ENCODE measurements at places on chromosomes 12 and 14.
A peak's percentile ranks its signal among the peaks of the same experiment; 100 is the strongest.

GRCh38 chr12:13425766-13426165 lies 229.2 kb downstream of the EMP1 start:
- DNase-seq: no peak

GRCh38 chr12:96807741-96808140 lies 99.3 kb upstream of the NEDD1 start:
- no peak for DNase-seq

GRCh38 chr14:102316338-102316742 lies 3.2 kb upstream of the ZNF839 start:
- no peak for DNase-seq

- no peak for DNase-seq
These were observed 138.6 kb downstream of the EPS8 start for GRCh38 chr12:15650399-15651128.

DNA sequence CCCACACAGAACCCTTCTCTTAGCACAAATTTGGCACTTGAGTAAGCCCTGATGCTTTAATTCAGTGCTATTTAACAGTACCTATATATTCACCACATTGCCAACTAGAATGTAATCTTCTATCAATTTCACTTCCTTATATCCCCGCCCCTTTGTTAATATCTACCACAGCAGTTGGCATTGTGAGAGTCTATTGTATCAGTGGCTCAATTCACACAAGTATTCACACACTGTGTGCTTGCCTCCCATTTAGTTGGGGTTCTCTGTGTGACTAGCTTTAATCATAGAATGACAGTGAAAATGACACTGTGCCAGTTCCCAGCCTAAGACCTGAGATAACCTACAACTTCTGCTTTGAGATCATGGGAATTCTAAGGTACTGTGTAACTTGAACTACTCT lies 103.1 kb downstream of the SEC23A start:
- no peak for DNase-seq

GRCh38 chr14:79064214-79064613 lies 894.0 kb downstream of the NRXN3 start:
- DNase-seq: no peak

DNA sequence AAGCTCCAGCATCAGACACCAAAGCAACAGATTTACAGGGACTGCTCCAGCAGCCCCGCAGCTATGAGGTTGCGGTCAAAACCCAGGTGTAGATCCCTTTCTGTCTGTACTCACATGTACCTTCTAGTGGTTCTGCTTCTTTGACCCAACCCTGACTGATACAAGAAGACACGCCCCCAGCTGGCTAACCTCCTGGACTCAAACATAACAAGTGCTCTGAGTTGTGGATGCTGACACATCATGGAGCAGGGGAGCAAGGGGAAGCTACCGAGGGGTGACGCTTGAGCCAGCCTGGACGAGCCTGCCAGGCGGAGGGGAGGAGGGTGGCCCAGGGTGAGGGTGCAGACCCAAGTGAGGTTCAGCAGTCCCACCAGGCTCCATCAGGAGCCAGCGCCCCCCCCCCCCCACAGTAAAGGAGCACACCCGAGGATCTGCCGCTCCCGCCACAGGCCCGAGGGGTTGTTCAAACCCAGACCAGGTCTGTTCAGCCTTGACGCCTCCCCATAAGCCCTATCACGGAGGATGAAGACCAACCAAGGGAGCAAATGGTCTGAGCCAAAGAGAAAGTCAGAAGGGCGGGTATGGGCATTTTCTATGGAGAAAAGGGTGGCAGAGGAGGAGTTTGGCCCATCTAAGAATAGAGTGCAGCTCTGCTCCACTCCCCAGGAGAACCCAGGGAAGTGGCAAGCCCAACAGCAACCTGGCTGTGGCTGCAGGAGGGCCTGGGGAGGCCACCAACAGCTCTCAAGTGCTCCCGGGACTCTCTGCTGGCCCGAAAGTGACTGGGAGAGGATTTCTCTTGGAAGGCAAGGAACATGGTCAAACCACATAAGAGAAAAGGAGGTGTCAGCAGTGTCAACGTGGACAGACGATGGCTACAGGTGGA lies 229.4 kb downstream of the BCL11B start:
- no peak for DNase-seq

GRCh38 chr14:93005838-93006237 lies 82.9 kb downstream of the CHGA start:
- DNase-seq: no peak

DNA sequence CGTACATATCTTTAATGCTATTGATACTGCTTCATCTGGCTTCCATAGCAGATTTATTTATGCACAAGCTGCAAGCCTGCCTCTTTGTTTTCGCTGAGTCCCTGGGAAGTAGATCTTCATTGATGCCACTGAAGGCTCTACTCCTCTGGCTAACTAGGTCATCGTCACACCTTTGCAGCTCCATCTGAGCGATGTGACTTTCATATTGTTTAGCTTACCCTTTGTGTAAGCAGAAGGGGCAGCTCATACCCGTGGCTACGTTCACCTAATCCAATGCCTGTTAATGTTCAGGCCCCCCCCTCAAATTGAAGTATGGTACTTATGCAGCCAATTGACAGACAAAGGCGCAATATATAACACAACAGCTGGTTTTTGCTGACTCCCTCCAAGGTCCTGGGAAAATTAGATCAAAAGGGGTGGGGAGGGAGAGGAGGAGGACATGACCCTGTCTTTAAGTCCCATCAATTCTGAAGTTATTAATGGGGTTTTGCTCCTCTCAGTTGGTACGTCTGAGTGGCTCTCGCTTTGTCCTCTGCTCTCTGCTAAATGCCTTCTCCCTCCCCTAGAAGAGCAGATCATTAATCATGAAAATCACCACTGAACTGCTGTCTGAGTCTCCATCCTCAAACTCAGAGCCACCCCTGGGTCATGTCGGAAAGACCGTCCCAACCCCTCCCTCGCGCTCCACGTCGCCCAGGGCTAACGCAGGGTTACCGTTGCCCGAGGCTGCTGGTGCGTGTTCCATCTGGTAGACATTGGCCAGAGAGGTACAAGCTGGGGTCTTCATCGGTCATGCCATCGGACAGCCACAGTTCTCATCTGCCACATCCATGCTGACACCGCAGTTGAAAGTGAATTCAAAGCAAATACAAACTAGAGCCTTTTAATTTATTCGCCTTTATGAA lies 128.8 kb downstream of the ADGRD1 start:
- DNase-seq: no peak

DNA sequence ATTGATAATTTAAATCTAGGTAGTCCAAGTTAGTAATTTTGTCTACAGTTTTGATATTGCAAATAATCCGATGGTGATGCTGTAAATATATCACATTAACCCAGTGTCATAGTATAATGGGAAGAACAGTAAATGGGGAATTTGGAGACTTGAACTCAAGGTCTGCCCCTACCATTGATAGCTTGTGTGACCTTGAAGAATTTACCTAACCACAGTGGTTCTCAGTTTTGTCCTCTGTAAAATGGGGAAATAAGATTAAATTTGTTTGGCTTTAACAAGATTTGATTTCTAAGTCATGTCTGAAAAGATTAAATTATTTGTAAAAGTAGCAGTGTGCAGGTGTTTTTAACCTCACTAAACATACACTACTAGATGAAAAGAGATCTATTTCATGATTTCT lies 100.9 kb downstream of the UNC79 start:
- DNase-seq: no peak

DNA sequence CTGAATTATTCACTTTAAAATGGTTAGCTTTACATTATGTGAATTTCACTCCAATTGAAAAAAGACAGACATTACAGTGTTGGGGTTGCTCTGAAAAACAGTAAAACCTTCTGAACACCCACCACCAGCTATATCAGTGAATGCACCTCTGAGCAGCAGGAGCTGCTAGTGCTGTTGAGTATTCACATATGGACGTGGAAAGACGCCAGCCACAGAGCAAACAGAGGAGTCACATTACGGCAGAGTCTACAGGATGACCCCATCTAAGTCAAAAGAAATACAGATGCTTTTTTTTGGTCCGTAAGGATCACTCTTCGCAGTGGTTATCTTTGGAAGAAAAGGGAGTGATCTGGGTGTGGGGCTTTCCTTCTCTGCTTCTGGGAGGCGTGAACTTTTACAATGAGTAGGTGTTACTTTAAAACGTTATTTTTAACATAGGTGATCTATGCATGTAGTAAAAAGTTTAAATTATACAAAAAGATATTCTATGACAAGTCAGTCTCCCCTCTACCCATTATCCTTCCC lies 4.5 kb downstream of the HVCN1 start:
- no peak for DNase-seq

DNA sequence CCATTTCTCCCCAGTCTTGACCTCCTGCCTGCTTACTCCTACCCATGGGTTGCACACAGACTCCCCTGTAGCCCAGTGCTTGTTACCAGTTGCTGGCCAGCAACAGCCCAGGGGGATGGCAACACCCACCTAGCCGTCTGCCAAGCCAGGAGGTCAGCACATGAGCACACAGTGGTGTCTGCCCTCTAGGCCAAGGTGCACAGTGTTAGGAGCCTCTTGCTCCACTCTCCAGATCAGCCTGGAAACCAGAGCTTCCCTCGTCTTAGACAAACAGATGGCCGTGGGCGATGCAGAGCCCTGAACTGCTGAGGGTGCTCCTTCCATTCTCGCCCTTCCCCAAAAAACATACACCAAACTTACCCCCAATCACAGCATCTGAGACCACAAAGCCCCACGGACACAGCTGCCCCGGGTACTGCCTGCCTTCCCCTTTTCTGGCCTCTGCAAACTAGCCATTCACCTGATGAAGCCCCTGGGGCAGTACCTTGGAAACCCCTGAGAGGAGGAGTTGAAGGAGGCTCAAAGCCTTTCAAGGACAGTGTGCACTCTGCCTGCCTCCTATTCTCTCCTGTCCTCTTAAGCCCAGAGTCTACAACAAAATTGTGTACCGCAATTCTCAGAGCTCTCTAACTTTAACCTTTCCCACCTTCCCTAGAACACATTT lies 1.0 kb upstream of the GPD1 start:
- DNase-seq: no peak

GRCh38 chr12:108053512-108053911 lies 75.6 kb upstream of the WSCD2 start:
- DNase-seq: no peak

DNA sequence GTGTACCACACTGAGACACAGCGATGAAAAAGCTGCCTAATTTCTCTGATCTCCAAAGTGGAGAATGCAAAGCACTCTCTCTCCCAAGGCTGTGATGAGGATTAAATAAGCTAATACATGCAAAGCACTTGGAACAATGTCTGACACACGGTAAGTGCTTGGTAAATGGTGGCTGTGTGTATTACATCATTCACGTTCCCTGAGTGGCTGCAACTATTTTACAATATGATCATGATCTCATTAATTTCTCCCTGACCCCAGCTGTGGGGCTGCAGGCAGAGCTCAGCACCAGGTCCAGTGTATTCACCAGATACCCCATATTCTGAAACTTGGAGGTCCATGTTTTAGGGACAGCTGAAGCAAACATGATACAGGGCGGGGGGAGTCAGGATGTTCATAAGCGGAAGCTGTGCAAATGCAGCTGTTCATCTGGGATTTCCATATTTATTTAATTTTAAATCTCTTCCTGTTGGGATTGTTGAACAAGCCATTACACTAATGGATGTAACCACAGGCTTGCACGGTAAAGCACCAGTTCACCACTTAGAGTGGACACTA lies 106.4 kb downstream of the CCDC60 start:
- DNase-seq: no peak

GRCh38 chr12:118061011-118061872 lies at the start of gene WSB2:
TSS of gene WSB2 (minus strand) at chr12:118061179. CDS start at chr12:118061048, 131 bp downstream.
- peak; percentile 62 for DNase-seq

DNA sequence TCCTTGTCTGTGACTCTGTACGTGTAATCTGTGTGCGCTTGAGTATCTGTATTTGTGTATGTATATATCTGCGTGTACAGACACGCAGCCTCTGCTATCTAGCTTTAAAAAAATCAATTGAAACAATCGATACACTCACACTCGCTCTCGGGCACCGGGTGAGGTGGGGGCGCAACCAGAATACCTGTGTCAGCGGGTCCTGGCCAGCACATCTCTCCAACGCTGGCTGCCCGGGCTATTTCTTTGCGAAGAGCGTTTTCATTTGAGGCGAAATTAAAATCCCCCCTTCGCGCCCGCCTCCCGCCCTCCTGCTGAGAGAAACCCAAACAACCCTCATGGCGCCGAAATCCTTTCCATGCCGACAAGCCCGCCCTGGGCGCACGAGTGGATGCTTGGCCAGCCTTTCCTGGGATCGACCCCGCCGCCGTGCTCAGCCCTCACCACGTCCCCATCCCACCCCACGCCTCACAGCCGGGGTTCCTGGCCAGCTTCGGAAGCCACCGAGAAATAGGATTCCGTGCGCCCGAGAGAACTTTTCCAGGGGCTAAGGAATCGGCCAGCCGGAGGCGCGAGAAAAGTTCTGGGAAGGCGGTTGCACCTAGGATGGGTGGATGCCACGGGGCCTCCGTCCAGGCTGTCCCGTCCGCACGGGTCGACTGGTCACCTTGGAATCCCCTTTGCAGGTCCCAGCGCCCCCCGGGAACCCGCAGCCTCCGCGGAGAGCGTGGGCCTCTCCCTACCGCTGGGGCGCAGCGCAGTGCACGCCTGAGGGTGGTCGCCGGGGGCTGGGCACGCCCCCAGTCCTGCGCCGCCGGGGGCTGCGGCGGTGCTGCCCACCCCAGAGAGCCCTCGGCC lies 1.0 kb downstream of the ZDHHC22 start:
- DNase-seq: no peak

DNA sequence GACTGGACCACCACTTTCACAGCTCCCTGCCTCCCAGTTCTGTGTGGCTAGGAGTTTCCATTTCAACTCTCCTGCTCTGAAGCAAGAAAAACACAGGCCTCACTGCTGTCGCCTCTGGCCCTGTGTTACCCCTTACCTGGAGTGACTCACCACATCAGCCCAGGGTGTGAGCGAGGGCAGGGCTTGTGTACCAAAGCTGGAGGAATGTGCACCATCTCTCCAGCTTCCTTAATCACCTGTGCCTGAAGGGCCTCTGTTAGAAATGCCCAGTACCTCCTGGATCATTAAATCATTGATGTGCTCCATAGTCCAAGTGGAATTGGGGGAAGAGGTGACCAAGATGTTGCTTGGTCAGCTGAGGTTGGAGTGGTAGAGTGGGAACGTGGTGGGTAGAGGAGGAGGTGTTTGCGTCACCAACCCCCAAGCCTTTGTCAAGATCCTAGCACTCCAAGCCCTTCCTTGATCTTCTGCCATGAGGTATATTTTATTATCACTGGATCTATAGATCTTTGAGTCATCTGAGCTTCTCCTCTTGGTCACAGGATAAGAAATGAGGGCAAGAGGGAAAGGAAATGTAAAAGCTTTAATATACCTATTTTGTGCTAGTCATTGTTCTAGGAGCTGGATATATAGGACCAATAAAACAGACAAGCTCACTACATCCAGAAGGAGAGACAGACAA lies 51.3 kb downstream of the SSPN start:
- DNase-seq: no peak

DNA sequence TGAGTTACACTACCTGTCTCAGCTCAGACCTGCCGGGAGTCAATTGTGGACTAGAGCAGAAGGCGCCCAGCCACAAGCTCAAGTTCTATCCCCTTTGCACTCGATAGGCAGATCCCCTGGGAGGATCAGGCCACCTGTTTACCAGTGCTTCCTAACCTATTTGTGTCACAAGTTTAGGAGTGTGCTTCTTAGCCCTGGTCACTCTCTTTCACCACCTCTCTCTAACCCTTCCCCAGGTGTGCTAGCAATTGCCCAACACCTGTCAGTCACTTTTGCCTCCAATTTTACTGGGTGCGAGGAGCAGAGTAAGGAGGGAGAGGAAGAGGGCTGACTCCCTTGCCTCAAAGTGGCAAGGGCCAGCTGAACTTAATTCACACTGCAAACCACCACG lies 745 bp upstream of the NAA30 start:
- peak; percentile 21 for DNase-seq

GRCh38 chr12:108235197-108235984 lies 103.7 kb downstream of the CMKLR1 start:
- DNase-seq: no peak
